ENCODE measurements at places on chromosomes 6 and 20. TPM values are rescaled to one million over a fixed set of nuclear protein-coding genes. Genes with fewer than 3 reads are reported as not detected.

The SPATA25 gene
- 0.46 TPM for total RNA-seq

The NMBR gene
- total RNA-seq = not detected

The TMEM244 gene
- not detected for total RNA-seq

The FAXC gene
- total RNA-seq = not detected

The SMLR1 gene
- total RNA-seq = not detected

The GHRH gene
- total RNA-seq = not detected

The RIMS1 gene
- total RNA-seq = not detected

The MYCT1 gene
- total RNA-seq = not detected

The NRM gene
- 29.6 TPM for total RNA-seq

The PROKR2 gene
- not detected for total RNA-seq

The RAMACL gene
- total RNA-seq = 1.4 TPM

The PPDPF gene
- 130 TPM for total RNA-seq

The CD2AP gene
- total RNA-seq = 29.5 TPM

The OR2J3 gene
- not detected for total RNA-seq

The ADNP gene
- 72.2 TPM for total RNA-seq

The CRISP3 gene
- total RNA-seq = not detected

The HLA-DPB1 gene
- total RNA-seq = 12.5 TPM

The ELOVL4 gene
- 2.1 TPM for total RNA-seq

The DPPA5 gene
- not detected for total RNA-seq

The TM9SF4 gene
- total RNA-seq = 42.9 TPM

All from activated T-cell treated with anti-CD3 and anti-CD28 coated beads, Interleukin-2, amount 50 U/mL, for 72 hours (primary cell).